ENCODE measurements at places on chromosomes 12 and 14.

DNA sequence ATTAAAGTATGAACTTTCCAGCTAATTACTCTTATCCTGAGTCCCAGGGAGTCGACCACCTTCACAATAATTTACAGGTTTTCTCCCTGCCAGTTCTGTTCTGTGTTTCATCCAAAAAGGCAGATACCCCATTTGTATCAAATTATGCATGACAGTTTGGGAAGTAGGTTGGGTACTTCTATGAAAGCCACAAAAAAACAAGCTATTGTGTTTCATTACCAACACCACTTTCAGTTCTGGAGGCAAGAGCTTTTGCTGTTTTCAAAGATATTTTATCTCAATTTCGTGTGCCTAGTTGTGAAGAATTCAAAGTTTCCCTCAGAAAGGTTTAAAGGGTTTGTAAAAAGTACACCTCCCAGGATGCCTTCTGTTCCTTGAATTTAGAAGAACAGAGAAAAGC, 557.4 kb downstream of the FLRT2 start:
- no peak for DNase-seq

DNA sequence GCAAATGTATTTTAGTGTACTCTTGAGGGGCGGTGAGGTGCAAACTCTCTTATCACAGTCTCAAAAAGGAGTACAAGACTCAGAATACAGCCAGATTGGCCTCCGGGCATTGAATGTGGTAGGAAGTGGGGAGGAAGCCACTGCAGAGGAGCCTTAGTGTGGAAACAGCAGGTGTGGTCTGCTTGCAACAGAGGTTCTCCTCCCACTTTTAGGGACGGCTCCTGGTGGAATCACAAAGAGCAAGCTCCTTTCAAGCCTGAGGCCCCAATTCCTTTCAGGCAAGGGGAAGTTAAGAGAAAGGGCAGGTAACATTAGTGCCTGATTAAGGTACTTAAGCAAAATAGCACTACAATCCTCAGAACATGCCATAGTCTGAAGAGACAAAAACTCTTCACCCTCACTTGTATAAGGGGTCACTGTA, 23.7 kb upstream of the SLC2A3 start:
- peak; percentile 30 for DNase-seq

GRCh38 chr14:40909906-40910305, 696.8 kb upstream of the LRFN5 start:
- DNase-seq: no peak

GRCh38 chr12:123150275-123150743, 581 bp downstream of the PITPNM2 start:
- DNase-seq: peak; percentile 66

DNA sequence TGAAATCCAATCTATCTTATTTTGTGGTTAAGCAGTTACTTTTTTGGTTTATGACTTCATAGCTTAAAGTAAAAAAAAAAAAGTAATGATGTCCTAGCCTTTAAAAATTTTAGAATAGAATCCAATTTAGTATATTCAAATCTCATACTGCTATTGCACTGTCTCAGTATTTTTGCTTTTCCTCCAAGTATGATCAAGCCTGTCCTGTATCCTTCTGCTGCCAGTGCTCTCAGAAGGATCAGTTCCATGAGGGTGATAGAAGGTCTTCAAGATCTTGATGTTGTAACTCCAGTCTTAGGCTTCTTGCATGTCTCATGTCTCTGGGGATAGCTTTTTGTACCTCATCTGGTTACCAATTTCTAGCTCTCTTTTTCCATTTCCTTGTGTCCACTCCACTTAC, 324.2 kb upstream of the FAR2 start:
- DNase-seq: no peak

- no peak for DNase-seq
Measured at GRCh38 chr14:47744155-47744554, 68.8 kb upstream of the MDGA2 start.

DNA sequence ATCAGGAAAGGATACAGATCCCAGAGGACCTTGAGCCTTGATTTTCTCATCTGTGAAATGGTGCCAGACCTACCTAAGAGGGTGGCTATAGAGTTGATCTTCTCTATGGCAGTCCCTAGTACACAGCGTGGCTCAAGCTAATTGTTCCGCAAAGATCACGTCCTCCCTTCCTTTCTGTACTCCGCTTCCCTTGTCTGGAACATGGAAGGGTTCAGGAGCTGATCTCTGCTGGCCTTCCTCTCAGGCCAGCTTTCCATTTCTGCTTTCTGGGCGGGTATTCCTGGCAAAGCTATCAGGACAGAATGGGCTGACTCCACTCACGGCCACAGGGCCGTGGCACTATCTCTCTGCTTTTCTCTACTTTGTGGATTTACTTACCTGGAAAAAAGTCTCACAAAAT, 6.5 kb downstream of the CAMKK2 start:
- no peak for DNase-seq

GRCh38 chr12:25264114-25264513, 13.4 kb upstream of the KRAS start:
- no peak for DNase-seq

DNA sequence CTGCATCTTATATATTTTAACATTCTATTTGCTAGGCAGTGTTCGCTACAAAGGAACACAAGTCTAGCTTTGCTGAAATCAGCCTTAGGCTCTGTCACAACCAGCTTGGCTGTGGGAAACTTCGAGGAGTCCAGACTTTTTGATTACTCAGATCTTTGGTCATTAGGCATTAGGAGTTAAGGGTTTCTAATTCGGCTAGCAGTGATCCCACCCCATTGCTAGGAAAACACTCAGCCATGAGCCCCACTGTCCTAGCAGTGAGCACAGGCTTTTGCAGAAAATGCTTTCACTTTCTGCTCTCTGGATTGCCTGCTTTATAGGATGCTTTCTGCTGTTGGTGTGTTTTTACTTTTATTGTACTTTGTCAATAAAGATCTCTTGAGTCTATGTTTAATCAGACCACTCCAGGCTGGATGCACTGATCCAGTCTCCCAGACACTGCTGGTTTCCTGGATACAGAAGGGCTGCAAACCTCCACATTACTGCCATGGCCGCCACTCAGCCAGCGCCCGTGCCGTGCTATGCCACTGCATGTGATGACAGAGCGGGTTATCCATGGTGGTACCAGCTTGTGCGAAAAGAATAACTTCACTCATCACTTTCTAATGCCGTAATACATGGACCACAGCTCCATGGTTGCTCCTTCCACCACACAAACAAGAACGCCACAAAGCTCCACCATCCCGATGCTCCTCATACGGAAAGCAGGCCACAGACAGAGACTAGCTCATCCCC, 41.0 kb upstream of the PYGL start:
- no peak for DNase-seq

DNA sequence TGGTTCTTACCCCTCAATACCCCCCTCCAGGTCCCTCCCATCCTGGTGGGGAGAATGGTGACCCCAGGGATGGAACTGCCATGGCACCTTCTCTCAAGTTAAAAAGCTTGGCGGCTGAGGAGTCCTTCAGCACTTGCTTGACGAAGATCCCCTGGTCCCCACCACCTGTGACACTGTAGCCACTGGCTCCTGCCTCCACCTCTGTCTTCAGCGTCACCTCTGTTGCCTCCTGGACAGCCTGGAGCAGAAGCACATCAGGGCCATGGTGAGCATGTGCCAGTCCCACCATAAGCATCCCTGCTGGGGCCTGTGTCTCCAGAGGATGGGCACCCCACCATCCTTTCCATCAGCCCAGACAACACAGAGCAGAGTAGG, 22.8 kb downstream of the AHNAK2 start:
- DNase-seq: no peak

DNA sequence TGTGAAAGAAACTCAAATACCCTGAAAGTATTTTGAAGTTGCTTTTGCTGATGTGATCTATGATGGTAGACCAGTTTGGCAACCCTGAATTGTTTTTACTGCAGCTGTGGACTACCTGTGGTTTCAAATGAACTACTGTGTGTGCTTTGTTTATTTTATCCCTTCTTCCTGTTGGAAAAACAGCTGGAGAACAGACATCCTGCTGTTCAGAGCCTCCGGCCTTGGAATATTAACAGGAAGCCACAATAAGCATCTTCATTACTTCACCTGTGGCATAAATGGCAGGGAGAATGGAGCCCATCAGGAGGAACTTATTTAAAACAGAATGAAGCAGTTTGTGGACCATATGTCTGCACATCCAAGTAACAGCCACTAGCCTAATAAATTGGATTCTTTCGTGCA, 104.8 kb downstream of the DUSP6 start:
- no peak for DNase-seq

DNA sequence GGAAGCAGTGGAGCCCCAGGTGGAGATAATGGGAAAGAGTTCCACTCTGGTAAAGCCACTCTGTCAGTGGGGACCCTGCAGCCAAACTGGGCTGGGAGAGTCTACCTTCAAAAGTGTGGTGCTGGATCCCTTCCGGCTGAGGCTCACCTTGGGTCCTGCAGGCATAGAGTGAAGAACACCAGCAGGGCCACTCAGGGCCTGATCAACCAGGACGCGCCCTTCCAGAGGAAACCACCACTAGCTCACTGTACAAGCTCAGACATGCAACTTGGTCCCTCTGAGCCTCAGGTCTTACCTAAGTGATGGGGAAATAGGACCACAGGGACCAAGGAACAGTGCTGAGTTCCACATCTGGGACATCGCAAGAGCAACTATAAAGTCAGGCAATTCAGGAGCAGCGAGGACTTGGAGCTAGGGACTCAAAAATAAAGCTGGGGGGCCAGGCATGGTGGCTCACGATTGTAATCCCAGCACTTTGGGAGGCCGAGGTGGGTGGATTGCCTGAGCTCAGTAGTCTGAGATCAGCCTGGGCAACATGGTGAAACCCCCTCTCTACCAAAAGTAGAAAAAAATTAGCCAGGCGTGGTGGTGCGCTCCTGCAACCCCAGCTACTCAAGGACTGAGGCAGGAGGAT, 5.9 kb upstream of the PRPH start:
- no peak for DNase-seq

GRCh38 chr12:77795699-77796098, 35.0 kb upstream of the NAV3 start:
- DNase-seq: no peak

GRCh38 chr14:27184427-27184826, 586.6 kb upstream of the NOVA1 start:
- DNase-seq: no peak

GRCh38 chr14:87656315-87656714, 336.7 kb downstream of the GALC start:
- no peak for DNase-seq

GRCh38 chr12:64172143-64172970, 49.7 kb downstream of the KICS2 start:
- no peak for DNase-seq

DNA sequence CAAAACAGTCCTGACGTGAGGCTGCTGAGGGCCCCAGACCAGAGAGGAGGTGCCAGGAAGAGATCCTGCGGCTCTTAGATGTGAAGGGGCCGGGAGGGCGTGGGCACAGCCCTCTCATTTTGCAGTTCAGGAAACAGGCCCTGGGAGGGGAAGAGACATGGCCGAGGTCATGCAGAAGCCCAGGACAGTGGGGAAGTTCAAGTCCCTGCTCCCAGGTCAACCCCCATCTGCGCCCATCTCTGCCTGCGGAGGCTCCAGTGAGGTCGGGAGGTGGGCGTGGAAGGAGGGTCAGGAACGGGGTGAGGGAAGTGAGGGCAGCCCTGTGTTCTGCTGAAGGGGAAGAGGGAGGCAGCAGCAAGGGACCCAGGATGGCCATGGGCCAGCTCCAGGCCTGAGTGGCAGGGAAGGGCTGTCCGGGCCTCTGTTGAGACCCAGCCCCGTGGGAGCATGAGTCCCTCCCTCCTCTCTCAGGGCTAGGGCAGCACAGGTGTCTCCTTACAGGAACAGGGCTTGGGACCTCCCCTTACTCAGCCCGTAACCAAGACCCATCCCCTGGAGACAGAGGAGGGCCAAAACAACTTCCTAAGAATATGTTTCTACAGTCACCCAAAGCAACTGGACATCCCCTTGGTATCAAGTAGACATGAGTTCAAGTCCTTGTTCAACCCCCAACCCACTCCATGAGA, 90.8 kb downstream of the LGMN start:
- no peak for DNase-seq

DNA sequence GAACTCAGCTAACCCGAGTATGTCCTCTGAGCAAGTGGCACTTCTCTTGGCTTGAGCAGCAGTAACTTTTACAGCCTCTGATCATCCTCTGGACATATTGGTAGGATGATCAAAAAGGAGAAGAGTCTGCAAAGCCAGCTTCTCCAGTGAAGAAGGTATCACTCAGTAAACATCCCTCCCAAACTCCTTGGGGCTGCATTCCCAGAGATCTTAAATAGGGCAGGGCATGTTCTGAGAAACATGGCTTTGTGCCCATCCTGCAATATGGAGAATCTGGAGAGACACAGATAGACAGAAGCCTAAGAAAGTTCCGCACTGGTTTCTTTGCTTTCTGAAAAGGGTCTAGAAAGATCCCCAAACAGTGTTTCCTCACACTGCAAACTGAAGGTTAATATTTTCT, 65.4 kb downstream of the RBM19 start:
- DNase-seq: no peak

GRCh38 chr12:68538726-68539614, 71.7 kb upstream of the RAP1B start:
- DNase-seq: peak; percentile 85

- no peak for DNase-seq
Measured at GRCh38 chr12:45433441-45433868, 217.6 kb downstream of the ANO6 start.

- peak; percentile 56 for DNase-seq
Measured at GRCh38 chr14:61322011-61322798, 826 bp downstream of the PRKCH start.

- DNase-seq: no peak
Measured at GRCh38 chr14:56745097-56745496, 65.2 kb downstream of the OTX2 start.

DNA sequence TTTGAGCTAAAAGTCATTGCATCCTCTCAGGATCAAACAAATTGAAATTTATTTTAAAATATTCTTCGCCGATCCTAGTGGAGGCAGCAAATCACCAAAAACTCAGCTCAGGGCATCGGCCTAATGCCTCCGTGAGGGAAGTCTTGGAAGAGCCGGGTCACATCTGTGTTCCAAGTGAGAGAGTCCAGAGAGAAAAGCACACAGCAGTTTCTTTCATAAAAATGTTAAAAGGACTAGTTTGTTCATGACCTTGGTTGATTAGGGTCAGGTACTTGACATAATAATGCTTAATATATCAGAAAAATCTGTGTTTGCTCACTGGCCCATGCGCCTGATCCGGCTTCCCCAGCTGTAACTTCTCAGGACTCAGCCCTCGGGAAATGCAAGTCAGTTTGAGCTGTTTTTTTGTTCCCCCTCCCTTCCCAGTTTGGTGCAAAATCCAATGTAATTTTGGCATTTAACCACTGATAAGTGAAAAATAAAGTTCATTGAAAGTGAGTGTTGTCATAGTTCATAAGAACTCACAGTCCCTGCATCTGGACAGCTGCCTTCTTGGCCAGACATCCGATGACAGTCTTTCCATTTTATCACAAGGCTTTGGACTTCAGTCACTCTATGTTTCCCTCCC, 161.7 kb downstream of the CAND1 start:
- no peak for DNase-seq

DNA sequence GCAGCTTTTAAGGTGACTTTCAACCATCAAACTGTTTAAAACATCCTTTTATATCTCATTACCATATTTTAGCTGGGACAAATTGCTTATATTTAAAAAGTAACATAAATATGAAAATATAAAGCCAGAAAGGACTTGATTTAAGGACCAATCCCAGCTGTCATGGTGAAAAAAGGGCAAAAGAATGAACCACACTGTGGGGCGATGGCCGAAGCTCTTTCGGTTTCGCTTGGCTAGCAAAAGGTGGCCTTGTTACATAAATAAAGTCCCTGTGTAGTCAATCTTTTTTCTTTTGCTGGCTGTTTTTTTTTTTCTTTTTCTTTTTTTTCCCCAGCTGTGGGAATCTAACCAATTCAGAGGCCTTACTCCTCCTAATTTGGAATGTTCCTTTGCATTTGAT, 50.9 kb downstream of the FBXO33 start:
- DNase-seq: no peak

GRCh38 chr12:105351523-105351922, 21.0 kb downstream of the C12orf75 start:
- no peak for DNase-seq

Data from naive thymus-derived CD8-positive, alpha-beta T cell (primary cell).